Activated CD4-positive, alpha-beta T cell treated with anti-CD3 and anti-CD28 coated beads, Interleukin-2, amount 10 ng/mL, durations not matched to agents 24 days and 14 days (primary cell): ENCODE measurements at places on chromosomes 6 and 20. TPM values are rescaled to one million over a fixed set of nuclear protein-coding genes. Genes with fewer than 3 reads are reported as not detected.

Gene TREM1
- 0.43 TPM in 1 of 2 replicates, not detected in the other for total RNA-seq

Gene DYNLT1
- 103 and 110 TPM in 2 replicates for total RNA-seq

GRCh38 chr6:35386989-35387388 is 44.6 kb downstream of the PPARD start:
- no peak for DNase-seq

- DNase-seq, result no peak
These were observed 58.8 kb upstream of the SMIM28 start for GRCh38 chr6:138318741-138319375.

DNA sequence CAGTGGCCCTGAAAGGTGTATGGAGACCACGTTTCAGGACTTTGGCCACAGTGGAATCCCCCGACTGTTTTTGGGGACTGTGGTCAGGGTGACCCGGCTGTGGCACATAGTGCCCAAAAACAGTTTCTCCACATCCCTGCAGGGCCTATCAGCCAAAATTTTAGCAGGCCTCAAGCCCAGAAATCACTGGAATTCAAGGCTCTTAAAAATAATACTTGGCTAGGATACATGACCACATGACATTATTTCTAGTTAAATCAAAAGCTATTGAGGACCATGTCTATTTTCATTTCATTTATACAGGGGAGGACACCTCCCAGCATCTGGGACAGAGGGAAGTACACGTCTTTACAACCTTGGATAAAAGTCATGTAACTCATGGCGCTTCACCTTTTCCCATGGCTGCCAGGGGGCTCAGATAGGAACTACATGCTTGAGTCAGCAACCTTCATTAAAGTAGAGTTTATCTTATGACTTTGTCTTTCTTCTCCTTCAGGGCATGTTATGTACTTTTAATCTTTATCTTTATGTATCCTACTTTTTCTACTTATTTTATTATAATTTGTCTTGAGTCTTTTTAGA is 70.8 kb upstream of the CD93 start:
- no peak for DNase-seq

DNA sequence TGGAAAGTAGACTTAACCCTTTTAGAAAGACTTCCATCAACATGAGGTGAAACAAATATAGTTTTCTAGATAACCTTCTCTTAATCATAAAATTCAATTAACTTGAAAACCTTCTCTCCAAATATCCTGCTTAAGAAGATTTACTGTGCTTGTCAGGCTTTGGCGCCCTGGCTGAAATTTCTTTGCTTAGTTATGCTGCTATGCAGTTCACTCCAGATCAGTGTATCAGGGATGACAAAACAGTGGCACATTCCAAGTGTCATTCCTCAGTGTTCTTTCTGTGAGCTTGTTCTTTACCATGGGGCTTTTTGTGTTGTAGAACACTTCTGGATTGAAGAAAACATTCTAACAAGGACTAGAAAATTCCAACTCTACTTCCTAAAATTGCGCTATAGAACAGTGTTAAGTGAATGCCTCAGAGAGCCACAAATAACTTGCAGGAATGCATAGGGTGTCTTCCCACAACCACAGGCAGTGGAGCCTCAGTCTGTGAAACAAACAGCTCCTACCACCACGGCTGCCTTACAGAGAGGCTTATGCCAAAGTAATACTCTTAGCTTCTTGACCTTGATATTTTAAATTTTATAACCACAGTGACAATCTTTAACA is 443.6 kb downstream of the CDC5L start:
- no peak for DNase-seq

DNA sequence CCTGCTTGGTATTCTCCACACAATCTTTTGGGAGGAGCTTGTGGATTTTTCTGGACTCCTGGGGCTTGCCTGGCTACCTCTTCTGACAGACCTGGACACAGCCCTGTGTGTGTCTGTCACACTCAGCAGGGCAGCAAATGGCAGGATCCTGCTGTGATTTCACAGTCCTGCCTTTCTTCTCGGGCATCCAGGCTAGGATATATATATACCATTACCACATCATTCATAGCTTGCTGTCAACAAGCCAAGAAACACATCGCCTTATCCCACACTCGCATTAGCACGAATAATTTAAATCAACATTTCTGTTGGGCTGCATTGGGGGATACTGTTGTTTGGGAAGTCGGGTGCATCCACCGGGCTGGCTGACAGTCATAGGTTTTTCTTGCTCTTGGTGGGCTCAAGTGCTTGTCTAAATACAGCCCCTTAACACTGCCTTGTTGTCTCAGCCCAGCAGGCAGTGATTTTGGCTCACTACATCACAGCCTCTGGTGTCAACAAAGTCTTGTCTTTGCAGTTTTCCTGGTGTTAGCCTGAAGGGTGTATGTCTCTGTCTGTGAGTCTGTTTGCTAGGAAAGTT is 154.9 kb upstream of the FERMT1 start:
- DNase-seq, result no peak
